ENCODE measurements at places on chromosomes 3 and 15. TPM values are rescaled to one million over a fixed set of nuclear protein-coding genes. Genes with fewer than 3 reads are reported as not detected.

Gene NOX5
- 0.44 TPM for total RNA-seq

Gene SMCO1
- total RNA-seq, result not detected

Gene EPHB3
- total RNA-seq, result 44.7 TPM

Gene SLC12A1
- not detected for total RNA-seq

Gene GOLGA8M
- 0.36 TPM for total RNA-seq

Gene SPSB4
- total RNA-seq, result not detected

Gene SNX22
- total RNA-seq, result 0.28 TPM

Gene UQCC5
- total RNA-seq, result 17.6 TPM

Gene RARRES1
- 14.9 TPM for total RNA-seq

- ATAC-seq, result no peak
Measured at GRCh38 chr3:188568736-188569135, 414.8 kb downstream of the LPP start.

- ATAC-seq, result peak; percentile 35
Measured at GRCh38 chr3:139953131-139953910, 18.3 kb downstream of the CLSTN2 start.

DNA sequence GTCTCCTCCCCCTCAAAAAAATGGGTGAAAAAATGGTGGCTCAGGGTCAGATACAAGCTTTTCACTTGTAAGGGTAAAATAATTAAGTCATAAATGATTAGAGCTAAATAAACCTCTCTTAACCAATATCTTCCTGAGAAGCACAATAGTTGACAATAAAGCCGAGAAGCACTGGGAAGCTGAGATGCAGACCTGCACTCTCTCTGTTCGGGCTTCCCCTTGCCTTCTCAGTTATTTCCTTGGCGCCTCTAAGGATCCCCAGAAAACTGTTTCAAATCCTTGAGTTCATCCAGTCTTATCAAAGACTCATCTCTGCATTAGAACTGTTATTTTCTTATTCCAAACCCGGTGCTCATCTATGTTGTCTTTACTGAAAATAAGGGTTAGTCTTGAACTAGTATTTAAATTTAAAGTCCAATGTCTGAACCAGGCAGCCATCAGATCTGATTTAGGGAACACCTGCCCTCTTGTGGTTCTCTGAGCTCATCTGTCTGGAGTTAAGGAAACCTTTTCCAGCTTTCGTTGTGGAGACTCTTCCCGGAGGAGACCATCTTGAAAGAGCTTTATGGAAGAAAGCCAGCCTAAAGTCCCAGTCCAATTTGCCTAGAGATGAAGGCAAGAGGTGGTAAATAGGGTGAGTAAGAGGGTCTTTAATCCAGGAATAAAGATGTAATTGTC is 256.4 kb upstream of the MCTP2 start:
- ATAC-seq, result peak; percentile 61

GRCh38 chr15:72783004-72783639 is 436 bp downstream of the ADPGK start:
- ATAC-seq, result peak; percentile 17

- peak; percentile 97 for ATAC-seq
Measured at GRCh38 chr3:105997800-105998526, 129.2 kb upstream of the CBLB start.

GRCh38 chr3:5022187-5022965 is 43.1 kb downstream of the BHLHE40 start:
- ATAC-seq, result peak; percentile 41

DNA sequence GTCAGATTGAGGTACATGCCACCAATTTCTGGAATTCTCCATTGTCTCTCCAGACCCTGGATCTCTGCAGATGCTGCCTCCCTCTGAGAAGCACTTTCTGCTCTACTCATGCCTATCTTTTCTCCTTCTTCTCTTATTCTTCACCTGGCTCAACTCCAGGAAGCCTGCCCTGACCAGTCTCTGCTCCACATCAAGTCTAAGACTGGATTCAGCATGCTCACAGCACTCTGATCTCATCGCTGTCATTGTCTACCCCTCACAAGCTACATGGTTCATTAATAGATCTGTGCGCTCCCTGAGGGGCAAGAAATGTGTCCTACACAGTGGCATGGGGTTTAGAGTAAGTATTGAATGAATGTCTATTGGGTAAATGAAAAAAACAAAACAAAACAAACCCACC is 38.7 kb downstream of the CCR4 start:
- peak; percentile 35 for ATAC-seq

DNA sequence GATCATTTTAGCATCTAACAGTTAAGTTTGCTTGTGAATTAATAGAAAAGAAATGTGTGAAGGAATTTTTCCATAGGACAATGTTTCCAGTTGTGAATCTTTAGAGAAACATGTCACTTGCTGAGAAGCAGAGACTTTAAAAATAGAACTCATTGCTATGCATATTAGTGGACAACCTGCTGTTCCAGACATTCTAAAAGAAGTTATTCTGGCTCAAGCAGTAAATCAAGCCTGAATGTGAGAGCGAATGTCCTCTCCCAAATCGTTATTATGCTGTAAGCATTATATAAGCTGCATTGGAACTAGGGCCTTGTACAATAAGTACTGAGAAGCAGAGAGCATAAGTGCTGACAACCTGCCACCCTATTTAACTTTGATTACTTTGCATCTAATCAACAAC is 990.9 kb downstream of the PLOD2 start:
- no peak for ATAC-seq

DNA sequence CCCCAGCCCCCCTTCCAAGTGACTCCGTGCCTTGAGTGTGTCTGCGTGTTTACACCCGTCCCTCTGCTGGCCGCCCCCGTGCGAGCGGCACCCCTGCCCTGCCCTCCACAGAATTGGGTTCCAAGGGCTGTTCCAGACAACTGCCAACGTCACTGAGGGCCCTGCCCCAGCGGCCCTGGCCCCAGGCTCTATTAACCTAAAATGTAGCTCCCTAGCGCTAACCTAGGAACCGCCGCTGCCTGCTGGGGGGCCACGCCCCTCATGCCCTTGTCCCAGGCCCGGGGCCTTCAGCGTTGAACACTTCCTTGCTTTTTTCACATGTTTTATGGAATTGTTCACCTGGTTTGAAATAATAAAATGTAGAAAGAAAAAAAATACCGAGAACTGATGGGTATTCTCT is 10.0 kb upstream of the SEMA3B start:
- ATAC-seq, result no peak

GRCh38 chr3:181454451-181455027 is 257.2 kb upstream of the SOX2 start:
- no peak for ATAC-seq

DNA sequence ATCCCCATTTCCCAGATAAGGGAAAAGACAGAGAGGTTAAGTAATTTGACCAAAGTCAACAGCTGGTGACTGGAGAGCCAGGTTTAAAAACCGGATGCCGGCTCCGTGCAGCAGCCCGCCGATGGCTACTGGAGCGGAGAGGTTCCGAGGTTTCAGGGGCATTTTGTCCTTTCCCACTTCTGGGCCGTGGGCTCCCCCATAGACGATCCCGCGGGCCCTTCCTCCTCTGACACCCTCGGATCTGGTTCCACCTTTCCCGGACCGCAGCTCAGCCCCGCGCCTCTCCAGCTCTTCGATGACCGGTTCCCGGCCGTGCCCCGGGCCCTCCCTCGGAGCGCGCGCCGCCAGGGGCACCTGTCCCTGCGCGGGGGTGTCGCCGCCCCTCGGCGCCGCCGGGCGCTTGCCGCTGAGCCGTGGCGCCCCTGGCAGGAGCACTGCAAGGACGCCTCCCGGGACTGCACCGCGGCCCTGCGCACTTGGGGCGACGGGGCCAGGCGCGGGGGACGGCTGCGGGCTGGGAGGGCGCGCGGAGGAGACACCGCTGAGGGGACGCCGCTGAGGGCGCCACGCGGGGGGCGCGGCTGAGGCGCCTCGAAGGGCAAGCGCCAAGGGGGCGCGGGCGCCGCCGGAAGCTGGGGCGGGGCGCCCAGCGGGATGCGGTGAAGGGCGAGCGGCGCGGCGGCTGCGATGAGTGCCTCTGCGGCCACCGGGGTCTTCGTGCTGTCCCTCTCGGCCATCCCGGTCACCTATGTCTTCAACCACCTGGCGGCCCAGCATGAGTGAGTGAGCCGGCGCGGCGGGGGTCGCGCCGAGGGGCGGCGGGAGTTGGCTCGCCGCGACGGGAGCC is at the start of gene TM6SF1:
TSS of gene TM6SF1 (plus strand) at position 652 of the 847 bp plus-strand sequence. CDS start at position 688, 36 bp downstream.
- ATAC-seq, result peak; percentile 35

DNA sequence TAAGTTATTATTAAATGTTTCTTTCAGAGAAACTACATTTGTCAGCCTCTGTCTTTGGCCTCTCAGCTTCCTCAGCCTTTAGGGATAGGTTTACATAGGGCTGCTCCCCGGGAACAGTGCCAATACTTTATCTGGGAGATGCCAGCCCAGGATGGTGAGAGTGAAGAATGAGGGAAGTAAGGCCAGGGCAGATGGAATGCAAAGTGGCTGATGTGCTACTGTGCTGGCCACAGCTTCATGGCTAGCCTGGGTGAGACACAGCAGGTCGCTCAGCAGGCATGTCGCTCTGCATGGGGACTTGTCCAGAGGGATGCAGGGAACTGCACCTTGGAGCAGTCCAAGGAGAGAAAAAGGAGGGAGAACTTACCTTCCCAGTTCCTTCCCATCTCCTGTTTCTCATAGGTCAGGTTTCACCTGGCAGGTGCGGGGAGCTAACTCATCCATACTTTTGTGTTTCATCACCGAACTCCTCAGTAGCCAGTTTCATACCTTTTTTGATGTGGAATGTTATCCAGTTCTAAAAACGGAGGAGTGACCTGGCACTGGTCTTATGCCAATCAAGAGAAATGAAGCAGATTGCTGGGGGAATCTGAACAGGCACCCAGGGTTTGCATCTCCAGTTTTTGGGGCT is 30.9 kb upstream of the C15orf39 start:
- ATAC-seq, result no peak

GRCh38 chr3:126346466-126346865 is 10.7 kb downstream of the KLF15 start:
- ATAC-seq, result no peak

DNA sequence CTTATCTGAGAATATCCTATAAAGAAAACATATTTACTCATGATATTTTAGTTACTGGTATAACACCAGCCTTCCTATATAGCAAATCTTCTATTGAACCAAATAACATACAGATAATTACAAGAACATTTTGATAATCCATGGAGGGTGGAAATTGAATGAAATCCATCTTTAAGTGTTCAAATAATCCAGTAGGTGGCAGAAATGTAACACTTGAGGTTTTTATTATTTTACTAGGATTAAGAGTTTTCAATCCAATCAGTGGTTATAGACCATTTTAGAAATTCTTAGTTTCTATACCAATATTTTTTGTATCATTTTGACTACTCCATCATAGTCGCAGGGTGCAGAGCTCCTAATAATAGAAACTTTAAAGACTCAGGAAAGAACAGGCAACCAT is 101.9 kb upstream of the KCNH8 start:
- ATAC-seq, result no peak

Data from esophagus mucosa (tissue), 1 donor.